ENCODE measurements at places on chromosomes 2 and 18. TPM values are rescaled to one million over a fixed set of nuclear protein-coding genes. Genes with fewer than 3 reads are reported as not detected.

Gene CCDC141
- total RNA-seq: 0.72 TPM

Gene GLI2
- total RNA-seq: 38.9 TPM

Gene TRIM54
- 0.64 TPM for total RNA-seq

Gene TXNDC9
- total RNA-seq: 23.1 TPM

Gene NDUFB3
- 40.8 TPM for total RNA-seq

Gene IHH
- total RNA-seq: not detected

Gene KIAA2012
- total RNA-seq: not detected

DNA sequence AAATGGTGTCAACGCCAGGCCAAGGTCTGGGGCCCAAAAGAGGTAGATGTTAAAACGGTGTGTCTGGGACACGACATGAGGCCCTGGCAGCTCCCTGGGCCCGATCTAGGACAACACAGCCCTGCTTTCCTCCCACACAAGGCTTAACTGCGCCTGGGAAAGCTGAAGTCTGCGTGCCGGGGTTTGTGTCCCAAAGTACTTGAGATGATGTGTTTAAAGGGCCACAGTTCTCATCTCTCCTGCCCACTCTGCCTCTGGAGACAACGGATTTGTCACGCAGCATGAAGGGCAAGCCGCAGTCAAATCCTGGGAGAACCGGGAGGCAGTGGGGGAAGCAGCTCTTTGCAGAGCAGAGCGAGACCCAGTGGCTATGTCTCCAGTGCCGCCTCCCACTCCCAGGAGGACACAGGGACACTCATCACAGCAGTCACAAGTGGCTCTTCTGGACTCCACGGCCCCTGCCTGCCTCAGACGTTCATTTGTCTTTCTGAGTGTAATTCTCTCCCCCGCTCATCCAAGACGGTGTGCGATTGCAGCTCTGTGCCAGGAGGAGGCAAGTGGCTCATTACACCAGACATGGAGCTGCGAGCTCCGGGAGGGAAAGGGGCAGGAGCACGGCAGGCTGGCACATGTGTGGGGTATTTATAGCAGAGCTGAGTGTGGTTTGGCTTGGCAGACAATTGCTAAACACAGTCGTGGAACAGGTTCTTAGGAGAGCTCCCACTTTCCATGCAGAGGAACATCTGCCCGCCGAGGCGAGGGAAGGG lies 57.7 kb upstream of the SEMA4C start:
- H3K27me3 ChIP-seq: no peaks in the 10 kb centered on the region
- DNase-seq: peak; percentile 36
- H3K4me3 ChIP-seq: peak overlapping the region; percentile 4
- no peak overlapping the region for H3K27ac ChIP-seq
- H3K36me3 ChIP-seq: no peaks in the 10 kb centered on the region

DNA sequence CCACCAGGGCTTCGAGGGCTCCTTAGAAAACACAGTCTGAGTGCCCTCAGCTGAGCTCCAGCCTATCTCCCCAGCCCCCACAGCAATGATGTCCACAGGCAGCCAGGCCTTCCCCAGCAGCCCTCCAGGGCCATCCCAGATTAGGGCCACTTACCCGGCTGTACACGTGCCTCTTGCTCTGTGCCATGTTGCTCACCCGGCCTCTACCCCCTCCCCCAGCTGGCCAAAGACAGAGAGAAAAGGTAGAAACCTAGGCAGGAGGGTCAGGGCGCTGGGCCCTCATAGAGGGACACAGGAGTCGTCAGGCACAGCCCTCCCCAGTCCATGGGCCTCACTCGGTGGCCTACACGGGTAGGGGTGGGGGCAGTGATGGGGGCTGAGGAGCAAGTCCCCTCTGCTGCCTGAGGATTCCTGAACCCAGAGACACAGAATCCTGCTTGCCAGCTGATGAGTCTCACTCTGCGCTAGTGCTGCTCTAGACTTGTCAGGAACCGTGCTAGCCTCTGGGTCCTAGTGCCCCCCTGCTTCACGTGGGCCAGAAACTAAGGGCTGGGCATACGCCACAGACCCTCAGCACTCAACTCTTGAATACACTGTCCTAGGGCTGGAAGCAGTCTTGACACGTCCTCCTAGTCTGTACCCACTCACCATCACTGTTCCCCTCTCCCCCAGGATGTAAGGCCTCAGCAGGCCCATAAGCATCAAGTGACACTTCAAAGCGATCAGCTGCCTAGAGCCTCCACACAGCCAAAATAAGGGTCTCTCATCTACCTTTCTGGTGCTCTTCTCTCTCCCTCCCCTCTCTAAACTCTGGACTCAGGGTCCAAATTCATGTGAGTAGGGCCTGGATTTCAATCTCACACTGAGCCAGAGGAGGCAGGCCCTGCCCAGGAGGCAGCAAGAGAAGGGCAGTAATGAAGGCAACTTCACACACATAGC lies at the start of gene DCTN1:
TSS of gene DCTN1 (minus strand) at position 461 of the 939 bp plus-strand sequence. CDS start at position 187, 274 bp downstream.
- H3K27me3 ChIP-seq: no peaks in the 10 kb centered on the region
- H3K4me3 ChIP-seq: peak within 1 kb of the TSS; percentile 39
- H3K36me3 ChIP-seq: no peaks in the 10 kb centered on the region
- DNase-seq: peak; percentile 48
- no peak within 1 kb of the TSS for H3K27ac ChIP-seq

- H3K36me3 ChIP-seq: no peaks in the 10 kb centered on the region
- DNase-seq: no peak
- H3K27me3 ChIP-seq: no peaks in the 10 kb centered on the region
- no peak overlapping the region for H3K27ac ChIP-seq
- no peak overlapping the region for H3K4me3 ChIP-seq
These were observed 90.3 kb upstream of the SNTG2 start for GRCh38 chr2:860259-860855.

- H3K27ac ChIP-seq: no peak overlapping the region
- peak; percentile 45 for DNase-seq
- H3K36me3 ChIP-seq: no peaks in the 10 kb centered on the region
- no peak overlapping the region for H3K4me3 ChIP-seq
These were observed 205.1 kb downstream of the TNS1 start for GRCh38 chr2:217797661-217798069.

GRCh38 chr2:178403671-178404306 lies 47.2 kb downstream of the PRKRA start:
- no peaks in the 10 kb centered on the region for H3K36me3 ChIP-seq
- H3K27me3 ChIP-seq: no peaks in the 10 kb centered on the region
- no peak overlapping the region for H3K27ac ChIP-seq
- H3K4me1 ChIP-seq: no peaks in the 10 kb centered on the region
- H3K4me3 ChIP-seq: no peak overlapping the region

DNA sequence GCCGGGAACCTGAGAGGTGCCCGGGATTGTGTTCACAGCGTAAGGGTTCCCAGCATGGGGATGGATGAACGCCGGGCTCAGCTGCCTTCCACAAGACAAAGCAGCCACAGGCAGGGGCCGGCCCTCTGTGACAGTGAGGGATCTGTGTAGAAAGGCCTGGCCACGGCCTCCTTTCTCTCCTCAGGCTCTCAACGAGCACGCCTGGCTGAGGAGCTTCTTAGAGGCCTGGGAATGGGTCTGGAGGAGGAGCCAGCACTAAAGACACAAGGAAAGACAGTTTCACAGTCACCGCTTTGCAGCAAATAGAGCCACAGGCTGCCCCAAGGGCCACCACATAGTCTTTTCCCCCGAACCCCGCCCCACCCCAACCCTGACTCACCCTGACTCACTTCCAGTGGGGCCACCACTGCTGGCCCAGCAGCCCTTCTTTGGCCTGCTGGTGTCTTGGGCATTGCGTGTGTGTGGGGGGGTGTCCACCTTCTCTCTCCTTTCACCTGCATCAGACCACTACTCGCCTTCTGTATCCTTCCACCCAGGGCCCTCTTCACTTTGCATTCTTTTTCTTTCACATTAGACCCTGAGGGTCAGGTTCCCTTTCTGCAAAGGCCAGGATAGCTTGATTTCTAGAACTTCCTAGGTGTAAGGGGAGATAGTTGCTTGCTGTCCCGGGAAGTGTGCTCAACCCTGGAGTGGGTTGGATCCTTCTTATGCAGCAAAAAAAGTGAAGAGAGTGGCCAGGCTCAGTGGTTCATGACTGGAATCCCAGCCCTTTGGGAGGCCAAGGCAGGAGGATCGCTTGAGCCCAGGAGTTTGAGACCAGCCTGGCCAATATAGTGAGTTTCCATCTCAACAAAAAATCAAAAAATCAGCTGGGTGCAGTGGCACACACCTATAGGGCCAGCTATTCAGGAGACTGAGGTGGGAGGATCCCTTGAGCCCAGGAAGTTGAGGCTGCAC lies 19.3 kb upstream of the HPCAL1 start:
- peaks cover 2% of the 10 kb centered on the region for H3K4me1 ChIP-seq
- no peaks in the 10 kb centered on the region for H3K36me3 ChIP-seq
- H3K27ac ChIP-seq: no peak overlapping the region
- H3K4me3 ChIP-seq: no peak overlapping the region
- no peaks in the 10 kb centered on the region for H3K27me3 ChIP-seq

DNA sequence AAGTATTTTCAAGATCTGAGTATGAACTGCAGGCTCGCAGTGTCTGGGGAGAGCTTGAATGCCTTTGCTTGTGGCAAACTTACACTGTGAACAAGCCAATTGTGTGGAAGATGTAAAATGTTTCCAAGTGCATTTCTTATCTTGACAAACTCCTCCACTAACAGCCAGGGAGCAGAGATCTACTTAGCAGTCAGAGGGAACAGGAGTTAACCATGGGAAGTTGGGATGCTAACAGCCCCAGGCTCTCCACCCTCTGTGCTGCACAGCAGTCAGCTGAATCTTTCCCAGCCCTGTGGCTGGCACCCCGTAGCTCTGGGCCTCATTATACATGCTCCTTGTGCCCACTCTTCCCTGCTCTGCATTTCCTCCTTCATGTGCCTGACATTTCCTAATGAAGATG lies 450.2 kb downstream of the TSN start:
- H3K36me3 ChIP-seq: no peaks in the 10 kb centered on the region
- no peak overlapping the region for H3K27ac ChIP-seq
- no peak for DNase-seq
- H3K4me3 ChIP-seq: no peak overlapping the region
- no peaks in the 10 kb centered on the region for H3K4me1 ChIP-seq

DNA sequence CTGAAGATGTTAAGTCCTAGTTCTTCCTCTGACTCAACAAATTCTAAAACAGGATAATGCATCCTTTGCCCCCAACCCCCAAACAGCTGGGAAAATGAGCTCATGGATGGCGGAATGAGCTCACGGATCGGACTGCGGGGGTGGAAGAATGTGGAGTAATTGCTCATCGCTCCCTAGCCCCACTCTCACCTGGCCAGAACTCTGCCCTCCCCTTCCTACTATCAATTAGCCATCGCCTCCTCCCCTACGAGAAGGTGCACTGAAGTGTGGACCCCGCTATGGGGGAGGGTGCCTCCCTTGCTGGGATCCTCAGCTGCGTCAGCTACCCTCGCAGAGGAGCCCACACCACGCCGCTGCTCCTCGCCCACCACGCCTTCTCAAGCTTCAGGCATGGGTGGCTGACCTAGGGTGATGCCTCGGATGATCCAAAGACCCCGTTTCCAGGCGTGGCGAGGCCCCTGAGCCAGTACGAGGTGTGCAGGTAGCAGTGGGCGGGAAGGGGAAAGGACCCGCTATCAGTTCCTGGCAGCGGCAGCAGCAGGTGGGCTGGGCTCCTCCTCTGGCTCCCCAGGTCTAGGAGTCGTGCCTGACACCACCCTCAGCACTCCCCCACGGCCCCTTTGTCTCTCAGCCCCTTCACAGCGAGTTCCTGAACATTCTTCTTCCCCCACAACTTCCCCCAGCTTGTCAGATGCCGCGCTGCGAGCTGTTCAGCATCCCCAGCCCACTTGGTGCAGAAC lies 82.1 kb upstream of the POMC start:
- DNase-seq: no peak
- no peaks in the 10 kb centered on the region for H3K36me3 ChIP-seq

DNA sequence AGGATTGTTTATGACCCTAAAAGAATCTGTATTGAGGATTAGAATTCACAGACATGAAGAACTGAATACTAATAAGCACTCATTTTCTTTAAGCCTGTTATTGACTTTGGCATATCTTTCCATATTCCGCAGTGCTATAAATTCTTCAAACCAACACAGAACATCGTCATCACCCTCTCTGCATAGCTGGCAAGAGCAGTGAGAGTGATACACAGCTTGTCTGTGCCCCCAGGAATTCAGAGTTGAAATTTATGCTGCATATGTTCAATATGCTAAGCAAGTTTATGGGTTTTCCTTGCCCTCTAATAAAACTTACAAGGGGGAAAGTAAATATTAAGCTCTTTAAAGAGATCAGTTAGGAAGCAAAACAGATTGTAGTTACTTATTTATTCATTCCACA lies 32.7 kb downstream of the CTLA4 start:
- no peaks in the 10 kb centered on the region for H3K27me3 ChIP-seq
- no peak overlapping the region for H3K27ac ChIP-seq
- no peak overlapping the region for H3K4me3 ChIP-seq

DNA sequence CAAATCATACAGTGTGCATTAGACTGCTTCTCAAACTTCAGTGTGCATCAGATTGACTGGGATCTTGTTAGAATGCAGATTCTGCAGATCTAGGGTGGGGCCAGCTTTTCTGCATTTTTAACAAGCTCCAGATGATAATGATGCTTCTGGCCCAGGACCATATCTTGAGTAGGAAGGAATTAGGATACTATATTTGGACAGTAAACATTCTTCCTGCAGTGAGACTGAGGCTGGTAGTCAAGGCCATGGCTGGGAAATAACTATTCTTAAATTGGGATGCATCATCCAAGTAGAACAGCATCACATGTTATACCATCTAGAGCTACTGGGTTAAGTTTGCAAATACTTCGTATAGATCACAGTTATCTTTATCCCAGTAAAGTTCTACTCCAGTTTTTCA lies 28.4 kb upstream of the ARMC9 start:
- no peaks in the 10 kb centered on the region for H3K27me3 ChIP-seq
- H3K4me3 ChIP-seq: no peak overlapping the region
- DNase-seq: no peak
- H3K27ac ChIP-seq: no peak overlapping the region

GRCh38 chr2:100252811-100253698 lies 69.2 kb downstream of the LONRF2 start:
- no peak overlapping the region for H3K4me3 ChIP-seq
- no peaks in the 10 kb centered on the region for H3K4me1 ChIP-seq
- H3K36me3 ChIP-seq: no peaks in the 10 kb centered on the region
- no peaks in the 10 kb centered on the region for H3K27me3 ChIP-seq

DNA sequence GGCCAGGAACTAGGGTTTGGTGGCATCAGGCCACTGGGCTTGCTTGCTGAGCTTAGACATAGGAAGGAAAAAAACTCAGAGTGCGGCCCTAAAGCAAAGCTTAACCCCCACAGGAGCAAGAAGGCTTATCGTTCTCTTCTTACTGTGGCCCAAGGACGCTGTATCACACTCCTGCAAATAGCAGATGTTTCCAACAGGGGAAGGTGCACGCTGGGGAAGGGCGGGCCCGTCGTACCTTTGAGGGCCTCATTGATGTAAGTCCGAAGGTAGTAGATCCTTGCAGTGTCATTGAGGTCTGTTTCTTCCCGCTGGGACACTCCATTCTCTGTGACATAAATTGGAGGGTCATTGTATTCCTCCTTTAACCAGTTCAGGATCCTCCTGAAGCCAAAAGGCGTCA lies 46.6 kb downstream of the LCT start:
- H3K36me3 ChIP-seq: no peaks in the 10 kb centered on the region
- H3K4me3 ChIP-seq: no peak overlapping the region
- DNase-seq: no peak
- H3K4me1 ChIP-seq: no peaks in the 10 kb centered on the region
- no peaks in the 10 kb centered on the region for H3K27me3 ChIP-seq
- no peak overlapping the region for H3K27ac ChIP-seq
